ENCODE measurements at places on chromosomes 11 and 22.
A peak's percentile ranks its signal among the peaks of the same experiment; 100 is the strongest.

DNA sequence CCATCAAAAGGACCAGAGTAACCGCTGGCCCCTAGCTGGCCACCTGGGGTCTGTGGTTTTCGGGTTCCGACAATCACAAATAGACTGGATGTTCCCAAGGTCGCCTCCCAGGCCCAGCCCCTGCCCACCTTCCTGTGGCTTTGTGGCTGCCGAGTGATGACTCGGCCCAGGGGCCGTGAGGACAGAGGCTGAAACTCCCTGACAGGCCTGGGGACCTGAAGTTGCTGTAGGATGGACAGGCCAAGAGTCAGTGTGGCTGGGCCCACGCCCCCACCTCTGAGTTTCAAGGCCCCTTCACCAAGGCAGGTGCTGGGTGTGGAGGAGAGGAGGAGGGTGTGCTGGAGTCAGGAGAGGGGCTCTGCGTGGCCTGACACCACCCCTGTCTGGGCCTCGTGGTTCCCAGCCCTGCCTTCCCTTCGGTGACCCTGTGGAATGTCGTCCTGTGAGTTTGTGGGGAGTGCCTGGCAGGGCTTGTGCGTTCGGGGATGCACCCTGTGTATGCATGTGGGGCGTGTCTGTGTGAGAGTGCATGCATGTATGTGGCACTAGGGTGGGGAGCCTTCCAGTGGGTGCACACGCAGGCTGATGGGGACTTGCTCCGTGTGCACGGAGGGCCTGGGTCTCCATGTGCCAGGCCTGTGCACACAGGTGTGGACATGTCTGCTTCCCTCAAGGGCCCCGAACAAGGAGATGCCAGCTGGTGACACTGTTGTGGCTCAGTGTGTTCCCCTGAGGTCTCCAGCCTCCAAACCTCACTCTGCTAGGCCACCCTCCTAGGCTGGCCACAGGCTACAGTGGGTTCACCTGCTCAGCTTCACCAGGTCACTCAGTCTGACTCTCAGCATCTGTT lies 8.4 kb upstream of the MGAT3 start:
- peak; percentile 52 for DNase-seq

DNA sequence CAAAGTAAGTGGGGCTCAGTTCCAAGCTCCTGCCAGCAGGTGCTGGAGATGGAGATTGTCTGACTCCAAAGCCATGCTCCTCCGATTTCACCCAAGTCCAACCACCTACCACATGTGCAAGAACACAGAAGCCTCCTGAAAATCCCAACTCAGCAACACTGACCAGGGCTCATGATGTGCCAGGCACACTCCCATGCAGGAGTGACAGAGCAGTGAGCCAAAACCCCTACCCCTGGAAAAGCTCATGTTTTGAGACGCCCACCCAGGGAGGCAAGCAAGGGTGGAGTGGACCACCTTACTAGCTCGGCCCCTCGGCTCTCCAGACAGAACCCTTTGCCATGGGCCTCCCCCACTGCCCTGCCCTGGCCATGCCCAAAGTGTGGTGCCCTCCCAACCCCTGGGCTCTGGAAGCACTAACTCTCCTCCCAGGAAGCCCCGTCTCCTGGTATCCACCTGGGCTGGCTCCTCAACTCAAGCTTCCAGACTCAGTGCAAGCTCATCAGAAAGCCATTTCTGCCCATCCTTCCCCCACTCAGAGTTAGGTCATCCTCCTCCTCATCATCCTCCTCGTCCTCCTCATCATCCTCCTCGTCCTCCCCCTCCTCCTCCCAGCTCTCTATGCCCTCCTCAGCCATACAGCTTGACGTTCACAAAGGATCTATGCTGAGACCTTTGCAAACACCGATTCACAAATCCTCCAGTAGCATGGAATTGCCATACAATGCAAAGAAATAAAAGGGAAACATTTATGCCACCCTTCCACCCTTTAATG lies 154.9 kb downstream of the MPPED1 start:
- DNase-seq: no peak

DNA sequence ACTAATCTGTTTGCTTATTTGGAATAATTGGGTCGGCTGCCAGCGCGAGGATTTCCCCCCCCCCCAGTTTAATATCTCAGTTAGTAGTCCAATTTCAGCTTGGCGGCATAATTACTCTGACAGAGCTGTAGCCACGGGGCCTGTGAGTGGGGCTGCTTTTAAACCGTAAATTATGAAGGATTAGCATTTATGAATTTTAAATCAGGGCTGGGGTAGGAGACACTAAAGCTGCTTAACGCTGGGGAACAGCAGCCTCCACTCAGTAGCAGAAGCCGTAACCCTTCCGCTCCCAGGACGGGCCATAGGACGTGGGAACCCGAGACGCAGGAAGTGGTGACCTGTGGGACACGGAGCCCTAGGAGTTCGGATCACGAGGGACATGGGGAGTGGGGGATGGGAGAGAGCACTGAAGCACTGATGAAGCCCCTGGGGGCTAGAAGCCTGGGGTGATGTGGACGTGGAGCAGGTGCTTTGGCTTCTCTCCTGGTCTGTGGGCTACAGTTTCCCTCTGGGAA lies 66.2 kb upstream of the LMO1 start:
- no peak for DNase-seq

GRCh38 chr22:19134176-19134831 lies 3.2 kb downstream of the TSSK2 start:
- no peak for DNase-seq

DNA sequence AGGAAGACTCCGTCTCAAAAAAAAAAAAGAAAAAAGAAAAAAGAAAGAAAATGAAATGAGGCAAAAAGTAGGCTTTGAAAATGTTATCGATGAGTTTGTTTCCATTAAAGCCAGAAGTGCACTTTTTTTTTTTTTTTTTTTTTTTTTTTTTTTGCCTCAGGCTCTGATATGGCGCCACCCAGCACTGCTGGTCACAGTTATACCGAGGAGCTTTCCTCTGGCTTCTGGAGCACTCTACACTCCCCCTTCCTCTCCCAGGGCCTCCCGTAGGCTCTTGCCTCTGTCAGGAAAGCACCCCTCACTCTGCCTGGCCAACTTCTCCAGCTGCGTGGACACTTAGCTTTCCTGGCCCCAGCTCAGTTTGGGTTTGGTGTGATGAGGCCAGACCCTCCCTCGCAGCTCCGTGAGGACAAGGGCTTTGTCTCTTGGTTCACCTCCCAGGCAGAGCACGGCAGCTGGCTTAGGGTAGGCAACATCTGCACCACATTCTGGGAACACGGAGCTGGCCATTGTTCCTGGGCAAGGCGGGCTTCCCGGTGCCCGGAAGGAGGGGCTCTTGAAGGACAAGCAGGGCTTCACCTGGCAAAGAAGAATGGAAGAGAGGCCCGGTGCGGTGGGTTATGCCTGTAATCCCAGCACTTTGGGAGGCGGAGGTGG lies 16.9 kb downstream of the FADS2 start:
- DNase-seq: no peak

GRCh38 chr11:17634776-17635550 lies 84.4 kb upstream of the MYOD1 start:
- DNase-seq: no peak

DNA sequence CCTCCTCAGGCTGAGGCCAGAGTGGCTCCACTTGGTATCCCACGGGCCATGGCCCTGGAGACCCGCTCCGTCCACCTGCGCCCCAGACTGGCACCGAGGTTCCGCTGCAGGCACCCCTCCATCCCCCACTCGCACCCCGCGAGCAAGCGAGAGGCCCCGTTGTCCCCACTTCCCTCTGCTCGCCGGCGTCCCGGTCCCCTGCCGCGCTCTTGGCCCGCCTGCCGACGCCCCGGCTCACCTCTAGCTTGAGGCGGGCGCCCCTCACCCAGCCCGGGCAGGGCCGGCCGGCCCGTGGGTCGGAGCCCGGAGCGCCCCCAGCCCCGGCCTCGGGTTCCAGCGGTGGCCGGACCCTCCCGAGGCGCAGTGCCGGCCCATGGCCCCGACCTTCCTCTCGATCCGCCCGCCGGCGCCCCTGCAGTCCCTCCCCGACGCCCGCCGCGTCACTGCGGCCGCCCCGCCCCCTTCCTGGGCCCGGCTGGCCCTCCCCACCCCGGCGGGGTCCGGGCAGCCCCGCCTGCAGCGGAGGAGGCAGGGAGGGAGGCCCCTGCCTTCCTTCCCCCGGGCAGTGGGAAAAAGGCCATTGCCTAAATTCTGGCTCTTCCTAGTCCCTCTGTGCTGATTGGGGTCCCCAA lies at the start of gene PITPNM1:
PITPNM1 (minus strand) TSS at position 414 of the 632 bp plus-strand sequence. CDS start 1,183 bp downstream, outside the sequence.
- DNase-seq: no peak
